Activated naive CD4-positive, alpha-beta T cell treated with anti-CD3 and anti-CD28 coated beads for 36 hours (primary cell): ENCODE measurements at places on chromosomes 7 and 10.
A peak's percentile ranks its signal among the peaks of the same experiment; 100 is the strongest.

DNA sequence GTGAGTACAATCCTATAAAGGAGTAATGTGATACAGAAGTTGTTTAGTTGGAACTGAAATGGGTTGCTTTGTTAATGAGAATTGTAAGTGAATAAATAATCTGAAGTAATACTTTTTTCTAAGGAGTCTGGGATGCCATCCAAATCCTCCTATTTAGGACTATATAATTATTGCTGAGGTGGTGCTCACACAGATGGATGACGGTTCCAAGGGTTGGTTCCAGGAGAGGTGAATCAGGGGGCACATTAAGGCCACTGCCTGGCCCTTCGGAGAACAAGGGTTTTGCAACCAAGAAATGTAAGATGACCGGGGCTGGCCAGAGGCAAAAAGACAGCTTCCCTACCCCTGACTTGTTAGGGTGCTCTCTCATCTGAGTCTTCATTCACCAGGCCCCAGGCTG is 352.7 kb downstream of the PHTF2 start:
- no peak for DNase-seq

DNA sequence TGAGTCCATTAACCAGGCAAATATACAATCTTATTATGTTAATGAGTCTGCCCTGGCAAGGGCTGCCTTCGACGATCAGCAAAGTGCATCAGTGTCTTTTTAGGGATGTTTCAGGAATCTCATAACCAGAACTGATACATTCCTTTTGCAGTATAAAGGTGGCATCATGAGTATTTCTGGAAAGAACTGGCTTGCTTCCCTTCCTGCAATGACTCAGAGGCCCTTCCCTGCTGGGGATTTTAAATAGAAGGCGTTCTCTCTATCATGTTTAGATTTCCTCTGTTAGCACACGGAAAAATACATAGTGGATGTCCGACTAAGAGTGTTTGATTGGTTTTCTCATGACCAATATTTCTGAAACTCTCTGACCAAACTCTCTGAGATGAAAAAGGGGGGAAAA is 1.8 kb downstream of the NPS start:
- DNase-seq = no peak

GRCh38 chr10:17622061-17622460 is 4.9 kb upstream of the HACD1 start:
- DNase-seq = no peak

DNA sequence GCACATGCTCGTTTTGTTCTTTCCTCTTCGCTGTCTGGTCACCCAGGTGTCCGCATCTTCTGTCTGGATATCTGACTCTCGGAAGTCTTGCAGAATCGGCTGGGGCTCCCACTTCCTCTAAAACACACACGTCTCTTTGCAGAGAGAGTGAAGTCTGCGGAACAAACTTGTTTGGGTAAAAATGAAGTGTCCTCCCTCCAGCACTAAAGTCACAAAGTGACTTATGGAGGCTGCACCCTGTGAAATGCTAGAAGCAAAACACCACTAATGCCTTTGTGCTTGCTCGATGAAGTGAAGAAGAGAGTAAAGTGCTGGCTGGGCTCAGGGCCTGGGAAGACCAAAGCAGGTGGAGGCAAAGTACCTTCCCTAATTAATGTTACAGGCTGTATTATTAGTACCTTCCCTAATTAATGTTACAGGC is 71.4 kb downstream of the FGFR2 start:
- no peak for DNase-seq

DNA sequence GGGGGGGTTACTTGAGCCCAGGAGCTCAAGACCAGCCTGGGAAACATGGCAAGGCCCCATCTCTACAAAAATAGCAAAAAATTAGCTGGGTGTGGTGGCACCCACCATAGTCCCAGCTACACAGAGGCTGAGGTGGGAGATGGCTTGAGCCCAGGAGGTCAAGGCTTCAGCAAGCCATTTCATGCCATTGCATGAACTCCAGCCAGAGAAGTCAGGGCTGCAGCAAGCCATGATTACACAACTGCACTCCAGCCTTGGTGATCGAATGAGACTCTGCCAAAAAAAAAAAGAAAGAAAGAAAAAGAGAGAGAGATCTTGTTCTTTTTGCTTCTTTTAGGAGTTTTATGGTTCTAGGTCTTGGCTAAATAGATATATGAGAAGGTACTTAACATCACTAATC is 200.2 kb upstream of the PHYHIPL start:
- DNase-seq = no peak

- DNase-seq = no peak
Observed at GRCh38 chr7:83546586-83546985, 102.4 kb downstream of the SEMA3E start.

DNA sequence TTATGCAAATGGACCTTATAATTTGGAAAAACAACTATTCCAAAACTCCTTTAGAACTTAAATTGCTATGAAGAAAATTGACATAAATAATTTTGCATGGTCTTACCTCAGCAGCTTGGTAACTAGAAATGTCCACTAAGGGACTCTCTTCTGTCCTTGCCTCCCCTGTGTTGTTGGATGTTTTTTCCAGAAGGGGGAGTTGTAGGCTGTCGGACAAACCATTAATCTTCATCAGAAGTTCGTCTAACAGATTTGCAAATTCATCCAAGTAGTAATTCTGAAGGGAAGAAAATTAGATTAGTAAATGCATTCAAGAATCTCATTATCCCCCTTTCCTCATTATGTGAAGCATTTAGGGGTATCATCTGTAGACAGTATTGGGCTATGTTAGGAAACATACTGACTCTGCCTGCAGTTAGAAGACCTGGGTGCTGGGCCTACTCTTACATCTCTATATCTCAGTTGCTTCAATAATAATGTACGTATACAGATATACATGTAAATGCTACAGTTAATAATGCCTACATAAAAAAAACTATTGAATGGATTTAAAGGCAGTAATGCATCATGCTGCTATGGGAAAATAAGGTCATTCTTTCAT is 155.6 kb downstream of the PKD1L1 start:
- DNase-seq = no peak

DNA sequence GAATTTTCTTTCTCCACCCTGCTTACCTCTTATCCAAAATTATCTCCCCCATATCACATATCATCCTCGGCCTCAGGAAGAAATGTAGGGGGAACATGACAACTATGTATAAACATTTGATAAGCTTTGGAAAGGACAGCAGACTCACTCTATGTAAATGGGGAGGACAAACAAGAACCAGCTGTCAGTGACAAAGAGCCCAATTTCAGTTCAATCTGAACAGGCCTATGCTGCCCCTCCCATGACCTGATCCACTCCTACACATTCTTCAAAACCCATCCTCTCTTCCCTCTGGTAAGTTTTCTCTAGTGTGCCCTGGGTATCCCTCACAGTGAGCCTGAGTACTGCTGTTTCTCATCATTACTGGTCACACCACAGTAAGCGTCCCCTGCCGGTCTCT is 20.8 kb downstream of the FZD9 start:
- no peak for DNase-seq

- DNase-seq = no peak
Observed at GRCh38 chr7:130273933-130274255, 7.2 kb downstream of the CPA2 start.

DNA sequence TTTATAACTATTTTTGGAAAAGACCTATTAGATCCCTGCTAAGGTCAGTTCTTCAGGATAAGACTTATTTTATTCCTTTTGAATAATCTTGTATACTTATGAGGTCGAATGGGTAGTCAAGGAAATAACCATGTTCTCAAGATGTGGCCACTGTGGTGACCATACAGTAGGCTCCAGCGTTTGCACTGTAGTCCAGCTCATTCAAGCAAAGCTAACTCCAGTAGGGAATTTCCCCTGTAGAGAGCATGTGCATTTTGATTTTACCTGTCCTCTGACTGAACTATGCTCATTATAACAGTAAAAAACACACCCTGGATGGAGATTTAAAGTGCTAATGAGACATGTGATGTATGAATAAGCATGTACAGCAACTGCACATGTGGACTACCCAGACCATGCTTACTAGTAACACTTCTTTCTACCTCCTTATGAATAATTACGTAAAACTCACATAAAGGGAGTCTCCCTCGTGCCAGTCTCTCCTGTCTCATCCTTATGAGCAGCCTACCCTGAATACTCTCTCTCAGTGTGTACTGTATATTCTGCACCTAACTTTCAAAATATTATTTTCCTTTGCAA is 32.4 kb upstream of the SEMA3E start:
- DNase-seq = no peak

- no peak for DNase-seq
Observed at GRCh38 chr10:51699145-51699474, 285 bp downstream of the CSTF2T start.

DNA sequence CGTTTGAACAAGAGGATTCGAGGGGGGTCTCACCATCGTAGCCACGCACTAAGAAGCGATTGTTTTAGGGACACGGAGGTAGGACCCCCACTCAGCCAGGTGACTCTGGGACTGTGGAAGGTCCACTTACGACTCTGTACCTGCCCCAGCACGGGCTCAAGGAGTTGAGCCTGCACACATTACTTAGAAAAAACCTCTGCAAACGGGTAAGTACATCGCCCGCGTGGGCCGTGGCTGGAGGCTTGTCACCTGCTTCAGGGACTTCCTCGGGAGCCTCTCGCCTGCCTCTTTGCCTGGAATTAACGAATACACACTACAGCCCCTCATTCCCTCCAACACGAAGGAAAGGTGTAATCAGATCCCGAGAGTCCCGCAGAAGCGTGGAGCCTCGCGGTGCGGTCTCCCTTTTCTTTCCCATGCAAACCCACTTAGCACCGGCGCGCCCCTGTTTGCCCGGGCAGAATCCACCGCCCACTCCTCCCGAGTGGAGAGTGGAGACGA is 826 bp downstream of the PODXL start:
- DNase-seq = peak; percentile 22

DNA sequence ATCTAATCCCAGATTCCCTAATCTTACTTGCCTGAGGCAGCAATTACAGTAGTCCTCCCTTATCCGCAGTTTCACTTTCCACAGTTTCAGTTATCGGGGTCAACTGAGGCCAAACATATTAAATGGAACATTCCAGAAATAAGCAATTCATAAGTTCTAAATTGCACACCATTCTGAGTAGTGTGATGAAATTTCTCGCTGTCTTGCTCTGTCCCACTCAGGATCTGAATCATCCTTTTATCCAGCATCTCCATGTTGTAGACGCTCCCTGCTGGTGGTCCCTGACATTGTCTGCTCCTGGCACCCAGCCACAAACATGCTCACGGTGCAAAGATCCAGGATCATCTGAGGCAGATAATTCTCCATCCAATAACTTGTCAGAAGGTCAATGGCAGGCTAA is 128.7 kb upstream of the CXCL12 start:
- no peak for DNase-seq

DNA sequence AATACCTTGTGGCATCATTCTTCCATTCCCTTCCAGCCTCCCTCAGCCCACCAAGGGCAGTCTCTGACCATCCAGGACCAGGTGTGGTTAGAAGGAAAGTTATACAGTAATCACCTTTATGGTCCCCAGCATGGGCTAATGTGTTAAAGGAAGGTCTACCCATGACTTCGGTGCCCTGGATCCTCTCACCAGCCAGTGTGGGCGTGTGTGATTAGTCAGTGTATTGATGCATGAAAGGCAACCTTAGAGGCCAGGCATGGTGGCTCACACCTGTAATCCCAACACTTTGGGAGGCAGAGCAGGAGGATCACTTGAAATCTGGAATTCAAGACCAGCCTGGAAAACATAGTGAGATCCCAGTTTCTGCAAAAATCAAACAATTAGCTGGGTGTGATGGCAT is 88.9 kb downstream of the APBB1IP start:
- DNase-seq = no peak

GRCh38 chr10:8840356-8840755 is 785.9 kb downstream of the GATA3 start:
- no peak for DNase-seq

- DNase-seq = no peak
Observed at GRCh38 chr10:26550774-26551526, 112.8 kb downstream of the APBB1IP start.

DNA sequence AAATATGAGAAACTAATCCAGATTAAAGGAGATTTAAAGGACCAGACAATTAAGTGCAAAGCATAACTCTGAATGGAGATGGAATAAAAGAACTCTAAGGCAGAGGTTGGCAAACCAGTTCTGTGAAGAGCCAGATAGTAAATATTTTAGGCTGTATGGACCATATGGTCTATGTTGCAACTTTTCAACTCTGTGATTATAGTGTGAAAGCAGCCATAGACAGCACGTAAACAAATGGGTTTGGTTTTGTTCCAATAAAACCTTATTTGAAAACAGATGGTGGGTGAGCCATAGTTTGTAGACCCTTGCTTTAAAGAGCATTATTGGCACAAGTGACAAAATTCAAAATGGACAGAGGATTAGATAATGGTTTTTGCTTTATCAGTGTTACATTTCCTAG is 884.1 kb downstream of the CCSER2 start:
- DNase-seq = no peak

DNA sequence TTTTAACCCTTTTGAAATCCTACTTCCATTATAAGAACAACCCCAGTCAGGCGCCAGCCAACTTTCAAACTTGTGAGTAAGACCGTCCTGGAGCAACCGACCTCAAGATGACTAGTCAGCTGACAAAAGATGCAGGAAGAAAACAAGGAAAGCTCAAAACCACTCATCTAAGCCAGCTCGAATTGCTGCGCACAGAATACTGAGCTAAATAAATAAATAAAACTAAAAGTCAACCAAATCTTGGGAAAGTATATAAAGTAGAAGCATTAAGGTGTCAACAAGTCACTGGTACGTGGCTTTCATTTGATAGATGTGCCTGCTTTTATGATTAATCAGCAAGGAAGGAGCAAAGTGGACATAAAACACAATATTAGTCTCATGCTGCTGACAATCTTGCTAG is 1269.8 kb downstream of the XPNPEP1 start:
- DNase-seq = no peak

DNA sequence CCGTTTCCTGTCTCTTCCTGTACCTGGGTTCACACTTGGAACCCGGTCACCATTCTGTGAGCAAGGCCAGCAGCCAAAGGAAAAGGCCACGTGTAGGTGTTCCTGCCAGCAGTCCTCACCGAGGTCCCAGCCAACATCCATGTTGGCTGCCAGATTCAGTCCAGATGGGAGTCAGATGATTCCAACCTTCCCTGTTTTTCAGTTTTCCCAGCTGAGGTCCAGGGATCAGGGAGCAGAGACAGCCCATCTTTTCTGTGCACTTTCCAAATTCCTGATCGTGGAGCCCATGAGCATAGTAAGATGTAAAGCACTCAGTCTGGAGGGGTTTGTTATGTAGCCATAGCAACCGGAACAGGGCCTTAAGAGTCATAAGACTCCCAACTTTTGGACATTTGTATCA is 3.9 kb upstream of the PVRIG start:
- no peak for DNase-seq

- DNase-seq = no peak
Observed at GRCh38 chr7:41912851-41913567, 210.1 kb upstream of the INHBA start.

GRCh38 chr10:118383063-118383689 is 41.1 kb upstream of the FAM204A start:
- DNase-seq = no peak

DNA sequence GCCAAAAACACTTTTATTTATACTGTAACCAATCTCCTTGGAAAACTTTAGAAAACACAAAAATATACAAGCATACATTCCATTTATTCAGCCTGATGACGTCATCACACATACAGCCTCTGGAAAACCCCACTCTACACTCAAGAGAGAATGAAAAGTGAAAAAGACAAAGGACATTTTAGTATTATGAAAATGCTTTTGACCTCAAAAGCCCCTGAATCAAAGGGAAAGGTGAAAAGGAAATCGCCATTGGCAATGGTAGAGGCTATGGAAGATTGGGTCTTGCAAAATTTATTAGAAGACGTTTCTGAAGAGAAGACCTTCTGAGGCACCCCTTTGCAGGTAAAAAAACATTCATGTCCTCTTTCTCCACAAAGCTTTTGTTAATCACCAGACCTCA is 82.9 kb upstream of the STRIP2 start:
- DNase-seq = peak; percentile 23

GRCh38 chr10:131830446-131831130 is 70.2 kb upstream of the PPP2R2D start:
- DNase-seq = no peak
